CD4-positive, alpha-beta T cell treated with Interleukin-17A for 4 hours (primary cell): ENCODE measurements at places on chromosomes 6 and 20.

- no peak for DNase-seq
These were observed 89.5 kb upstream of the MAP7 start for GRCh38 chr6:136639702-136640101.

- DNase-seq = no peak
These were observed 13.8 kb upstream of the TLDC2 start for GRCh38 chr20:36861875-36862801.

- no peak for DNase-seq
These were observed 17.3 kb downstream of the SMAP1 start for GRCh38 chr6:70684794-70685493.

DNA sequence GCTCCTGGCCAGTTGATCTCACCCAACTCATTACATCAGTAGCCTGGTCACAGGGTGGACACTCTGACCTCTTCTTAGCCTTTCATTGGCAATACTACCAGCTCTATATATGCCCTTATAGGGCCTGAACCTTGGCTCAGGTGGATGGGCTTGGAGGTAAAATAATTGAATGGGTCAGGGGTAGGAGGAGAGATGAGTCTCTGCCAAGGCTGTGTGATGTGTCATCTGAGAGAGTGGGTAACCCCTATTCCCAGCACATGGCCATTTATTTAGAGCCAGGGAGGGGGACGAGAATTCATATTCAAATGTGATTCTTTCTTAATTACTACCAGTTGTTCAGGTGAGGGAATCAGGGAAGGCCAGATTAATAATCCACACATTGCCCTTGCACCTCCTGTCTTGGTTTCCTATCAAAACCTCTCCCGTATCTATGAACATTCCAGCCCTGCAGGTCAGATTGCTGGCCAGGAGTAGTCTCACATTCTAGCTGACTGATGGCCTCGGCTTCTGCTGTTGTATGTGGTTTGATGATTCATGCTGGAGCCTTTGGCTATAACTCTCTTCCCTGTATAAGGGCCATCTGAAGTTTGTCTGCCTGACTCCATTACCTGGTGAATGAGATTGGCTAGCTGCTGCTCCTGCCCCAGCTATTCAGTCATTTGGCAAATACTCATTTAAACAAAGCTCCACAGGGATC lies 13.4 kb downstream of the C20orf173 start:
- no peak for DNase-seq

DNA sequence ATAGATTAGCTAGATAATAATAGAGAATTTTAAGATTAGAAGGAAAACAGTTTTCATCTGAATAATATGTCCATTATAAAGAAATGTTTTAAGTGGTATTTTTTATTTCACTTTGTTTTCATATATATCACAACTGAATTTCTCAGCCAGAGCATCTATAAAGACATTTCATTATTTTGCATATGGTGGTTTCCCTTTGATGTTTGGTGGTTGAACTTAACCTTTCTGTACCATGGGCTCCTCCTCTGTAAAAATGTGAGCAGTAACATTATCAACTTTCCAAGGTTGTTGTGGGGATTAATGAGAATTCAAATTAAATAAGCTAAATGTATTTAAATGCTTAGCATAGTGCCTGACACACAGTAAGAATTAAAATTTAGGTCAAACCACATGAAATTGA lies 119.8 kb upstream of the QKI start:
- DNase-seq = no peak

DNA sequence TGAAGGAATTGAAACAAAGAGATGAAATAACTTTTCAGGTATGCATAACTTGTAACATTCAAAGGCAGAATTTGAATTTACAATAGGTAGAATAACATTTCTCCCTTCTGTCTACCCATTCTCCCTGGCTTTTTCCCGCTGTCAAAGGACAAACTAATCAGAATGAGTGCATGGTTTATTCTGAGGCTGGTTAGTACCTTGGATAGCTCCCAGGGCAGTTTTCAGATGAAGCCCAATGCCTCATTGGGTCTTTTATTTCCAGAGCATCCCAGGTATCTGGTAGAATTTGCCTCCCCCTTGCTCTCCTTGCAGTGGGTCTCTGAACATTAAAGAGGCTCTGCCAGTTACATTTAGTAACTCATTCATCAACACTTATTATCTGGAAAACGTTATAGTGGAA lies 665.5 kb downstream of the BCKDHB start:
- DNase-seq = no peak

DNA sequence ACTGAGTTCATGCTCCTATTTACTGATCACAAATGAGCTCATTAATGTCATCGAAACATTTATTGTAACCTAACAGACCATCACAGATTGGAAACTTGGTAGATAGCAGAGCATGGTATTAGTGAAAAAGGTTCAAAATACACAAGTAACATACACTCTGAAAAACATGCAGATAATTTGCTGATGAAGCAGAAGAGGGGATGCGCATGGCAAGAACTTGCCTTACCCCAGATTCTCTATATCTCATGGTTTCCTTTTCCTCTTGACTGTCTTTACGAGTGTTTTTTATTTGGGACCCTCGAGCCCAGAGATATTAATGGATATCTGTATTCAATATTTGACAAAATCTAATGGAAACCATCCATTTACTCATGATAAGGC lies 37.6 kb downstream of the QRSL1 start:
- no peak for DNase-seq
